ENCODE measurements at places on chromosomes 1 and 21.

- no peak for DNase-seq
Measured at GRCh38 chr21:29359718-29360117, 61.0 kb downstream of the BACH1 start.

DNA sequence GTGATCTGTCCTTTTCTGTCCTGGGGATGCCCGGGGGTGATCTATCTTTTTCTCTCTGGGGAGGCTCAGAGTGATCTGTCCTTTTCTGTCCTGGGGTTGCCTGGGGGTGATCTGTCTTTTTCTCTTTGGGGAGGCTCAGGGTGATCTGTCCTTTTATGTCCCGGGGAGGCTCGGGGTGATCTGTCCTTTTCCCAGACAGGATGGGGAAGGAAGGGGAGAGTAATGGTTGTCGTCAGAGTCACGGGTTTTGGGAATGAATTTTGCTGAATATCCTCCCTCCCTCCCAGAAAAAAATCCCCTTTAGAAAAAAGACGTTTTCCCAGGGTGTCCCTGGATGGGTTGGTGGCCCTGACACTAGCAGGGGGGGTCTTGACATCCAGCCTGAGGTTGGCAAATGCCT is 91.5 kb downstream of the ARHGEF10L start:
- DNase-seq, result no peak

GRCh38 chr1:42682739-42683531 is 717 bp downstream of the YBX1 start:
- DNase-seq, result peak; percentile 18

DNA sequence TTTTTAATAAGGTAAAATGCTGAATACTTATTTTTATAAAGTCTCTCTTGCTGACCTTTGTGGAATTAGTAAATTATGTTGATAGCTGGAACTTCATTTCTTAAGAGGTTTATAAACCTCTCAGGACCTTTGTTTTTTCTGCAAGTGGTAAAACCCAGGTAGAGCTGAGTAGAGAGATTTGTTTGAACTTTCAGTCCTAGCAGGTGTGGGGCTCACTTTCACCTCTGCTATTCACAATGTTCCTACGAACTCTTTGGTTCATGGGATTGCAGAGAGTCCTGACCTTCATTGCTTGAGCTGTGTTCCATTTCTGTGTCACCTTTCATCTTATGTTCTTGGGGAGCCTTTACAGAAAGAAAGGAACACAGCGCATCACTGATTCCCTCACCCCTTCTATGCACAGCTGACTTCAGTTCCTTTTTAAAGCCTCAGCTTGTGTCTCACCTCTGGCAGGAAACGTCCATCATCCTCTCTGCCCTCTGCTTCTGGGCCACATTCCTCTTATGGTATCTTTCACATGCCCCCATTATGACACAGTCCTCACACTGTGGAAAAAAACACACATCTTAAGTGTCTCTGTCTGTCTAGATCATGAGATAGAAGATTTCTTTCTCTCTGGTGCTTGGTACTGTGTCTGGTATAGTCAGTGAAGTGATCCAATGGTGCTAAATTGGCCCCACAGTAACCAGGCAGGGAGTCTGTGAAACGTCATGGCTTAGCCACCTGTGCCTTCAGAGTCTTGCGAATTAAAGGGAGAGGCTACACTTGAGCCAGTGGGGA is 262.5 kb upstream of the B3GALT2 start:
- no peak for DNase-seq

DNA sequence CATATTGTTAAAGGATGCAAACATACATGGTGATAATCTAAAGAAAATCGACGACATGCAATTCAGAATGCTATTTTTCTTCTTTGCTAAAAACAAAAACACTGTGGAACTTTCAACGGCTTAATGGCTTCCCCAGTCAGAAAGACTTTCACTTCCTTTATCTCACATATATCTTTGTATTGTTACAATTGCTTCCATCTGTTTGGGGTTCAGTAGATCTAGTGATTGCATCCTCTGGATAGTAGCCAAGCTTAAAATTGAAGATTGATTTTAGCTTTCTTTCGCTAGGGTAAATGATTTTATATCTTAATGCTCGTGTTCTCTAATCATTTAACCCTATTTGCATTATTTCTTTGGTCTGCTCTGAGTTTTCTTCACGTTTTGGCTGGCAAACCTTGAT is 31.8 kb upstream of the ADAMTS1 start:
- no peak for DNase-seq

DNA sequence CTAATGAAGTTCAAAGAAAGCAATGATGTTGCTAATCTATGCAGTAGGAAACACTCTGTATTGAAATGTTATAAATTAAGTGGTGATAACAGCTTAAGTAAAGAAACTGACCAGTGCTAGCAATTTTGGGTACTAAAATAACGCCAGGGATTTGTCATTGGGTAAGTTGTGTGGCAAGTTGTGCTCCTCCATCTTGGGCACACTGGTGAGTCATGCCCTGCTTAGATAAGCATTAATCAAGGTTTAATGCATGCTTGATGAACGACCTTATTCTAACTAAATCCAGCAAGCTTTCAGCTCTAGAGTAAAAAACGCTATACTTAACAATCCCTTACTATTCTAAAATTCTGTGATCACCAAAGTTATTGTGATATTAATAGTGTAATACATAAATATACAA is 25.2 kb downstream of the VAMP4 start:
- no peak for DNase-seq

DNA sequence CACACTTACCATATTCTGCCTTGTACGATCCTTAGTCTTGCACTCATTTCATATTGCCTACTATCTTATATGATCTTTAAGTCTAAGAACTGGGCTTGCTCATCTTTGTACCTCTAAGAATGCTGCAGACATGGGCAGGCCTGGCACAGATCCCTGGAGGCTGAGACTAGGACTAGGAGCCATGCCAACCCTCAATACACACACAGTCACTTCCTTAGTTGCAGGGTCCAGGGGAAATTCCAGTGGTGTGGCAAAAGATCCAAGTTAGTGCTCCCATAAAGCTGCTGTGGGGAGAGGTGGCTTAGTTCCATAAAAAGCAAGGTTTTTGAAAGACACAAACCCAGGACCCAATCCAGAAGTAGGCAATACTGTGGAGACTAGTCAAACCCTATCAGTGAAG is 59.9 kb downstream of the CYYR1 start:
- no peak for DNase-seq

DNA sequence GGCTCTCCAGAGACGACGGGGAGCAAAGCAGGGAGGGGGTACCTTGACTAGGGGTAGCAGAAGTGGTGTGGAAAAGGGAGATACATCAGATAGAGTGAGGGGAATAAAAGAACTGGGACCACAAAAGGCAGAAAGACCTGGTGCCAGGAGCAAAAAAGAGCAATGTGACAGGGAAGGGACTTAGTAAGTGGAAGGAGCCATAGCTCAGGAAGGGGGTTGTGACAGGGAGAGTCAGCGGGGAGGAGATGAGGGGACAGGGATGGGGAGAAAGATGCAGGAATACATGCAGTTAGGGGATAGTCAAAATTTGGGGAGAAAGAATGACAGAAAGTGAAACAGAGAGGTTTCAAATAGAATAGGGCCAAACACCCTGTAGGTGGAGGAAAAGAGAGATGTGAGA is 20.5 kb downstream of the RHOU start:
- DNase-seq, result no peak

- no peak for DNase-seq
Measured at GRCh38 chr1:32099426-32099825, 8.4 kb upstream of the KPNA6 start.

GRCh38 chr21:27275294-27275927 is 308.5 kb upstream of the ADAMTS5 start:
- DNase-seq, result no peak

DNA sequence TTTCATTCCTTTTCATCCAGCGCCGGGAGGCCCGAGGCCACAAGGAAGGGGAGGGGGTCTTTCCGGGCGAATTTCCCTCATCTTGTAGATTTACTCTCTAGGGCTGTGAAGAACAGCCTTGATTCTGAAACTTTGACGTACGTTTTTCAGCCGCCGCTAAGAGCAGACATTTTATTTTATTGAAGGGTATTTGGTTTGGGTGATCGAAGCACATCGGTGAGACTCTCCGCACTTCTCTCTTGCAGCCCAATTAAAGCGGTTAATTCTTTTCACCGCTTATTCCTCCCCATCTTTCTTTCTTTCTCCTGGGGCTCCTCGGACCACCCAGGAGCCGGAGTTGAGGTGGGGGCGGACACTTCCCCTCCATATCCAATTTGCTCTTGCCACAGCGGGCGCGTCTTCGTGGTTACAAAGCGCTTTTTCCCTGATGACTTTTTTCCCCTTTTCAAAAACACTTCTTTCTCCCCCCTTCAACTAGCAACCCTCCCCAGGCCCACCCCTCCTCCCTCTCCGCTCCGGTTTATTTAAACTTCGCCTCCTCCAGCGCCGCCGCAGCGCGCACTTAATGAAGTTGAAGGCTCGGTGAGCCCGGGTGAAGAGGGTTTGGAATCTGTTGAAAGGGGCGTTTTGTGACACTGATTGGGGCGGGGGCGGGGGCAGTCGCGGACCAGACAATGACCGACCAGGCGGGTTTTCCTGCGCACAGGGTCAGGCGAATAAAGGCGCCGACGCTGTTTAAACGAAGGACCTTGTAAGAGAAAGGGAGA is 5.9 kb downstream of the FOXD2 start:
- DNase-seq, result no peak
